ENCODE measurements at places on chromosomes 3 and 15.
A peak's percentile ranks its signal among the peaks of the same experiment; 100 is the strongest.

GRCh38 chr3:77321646-77322045 is 281.7 kb downstream of the ROBO2 start:
- no peak for DNase-seq

GRCh38 chr15:88612186-88612796 is 8.8 kb upstream of the AEN start:
- peak; percentile 56 for DNase-seq

GRCh38 chr3:176159796-176160195 is 1037.5 kb downstream of the TBL1XR1 start:
- DNase-seq = no peak

- no peak for DNase-seq
Observed at GRCh38 chr3:114122027-114122709, 56.7 kb downstream of the DRD3 start.

GRCh38 chr3:150588027-150588830 is 14.9 kb upstream of the SELENOT start:
- DNase-seq = no peak

DNA sequence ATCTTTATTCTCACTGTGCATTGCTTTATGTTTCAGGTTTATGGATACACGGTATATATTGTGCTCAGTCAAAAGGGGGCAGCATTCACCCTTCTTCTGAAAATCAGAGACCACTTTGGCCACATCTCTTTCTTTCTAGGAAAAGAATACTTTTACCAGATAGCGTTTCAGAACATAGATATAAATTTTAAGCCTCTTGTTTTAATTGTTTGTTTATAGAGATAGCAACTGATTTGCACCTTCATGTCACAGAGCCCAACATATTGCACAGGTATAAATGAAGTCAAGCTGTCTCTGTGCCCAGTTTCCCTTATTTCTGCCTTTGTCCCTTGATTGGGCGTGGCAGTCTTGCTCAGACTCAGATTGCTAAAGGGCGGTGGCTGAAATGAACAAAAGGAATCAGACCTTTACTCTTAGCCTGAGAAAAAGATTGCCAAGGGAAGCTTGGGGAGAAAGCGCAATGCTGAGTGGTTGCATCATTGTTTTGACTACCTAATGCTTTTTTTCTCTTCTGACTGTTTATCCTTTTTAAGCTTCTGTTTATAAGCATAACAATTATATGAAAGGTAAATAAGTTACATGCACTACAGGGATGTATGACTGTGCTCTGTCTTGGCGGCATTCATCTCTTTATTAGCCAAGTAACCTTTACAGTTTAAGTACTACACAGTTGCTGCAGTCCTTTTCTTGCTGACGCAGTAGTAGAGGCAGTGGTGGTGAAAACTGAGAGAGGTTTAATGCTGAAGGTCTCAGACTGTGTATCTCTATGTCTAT is 70.8 kb upstream of the ZBTB20 start:
- peak; percentile 76 for DNase-seq

GRCh38 chr3:10361375-10361774 is 40.5 kb upstream of the SEC13 start:
- DNase-seq = no peak

- no peak for DNase-seq
Observed at GRCh38 chr3:171811295-171811912, 1.1 kb upstream of the PLD1 start.

DNA sequence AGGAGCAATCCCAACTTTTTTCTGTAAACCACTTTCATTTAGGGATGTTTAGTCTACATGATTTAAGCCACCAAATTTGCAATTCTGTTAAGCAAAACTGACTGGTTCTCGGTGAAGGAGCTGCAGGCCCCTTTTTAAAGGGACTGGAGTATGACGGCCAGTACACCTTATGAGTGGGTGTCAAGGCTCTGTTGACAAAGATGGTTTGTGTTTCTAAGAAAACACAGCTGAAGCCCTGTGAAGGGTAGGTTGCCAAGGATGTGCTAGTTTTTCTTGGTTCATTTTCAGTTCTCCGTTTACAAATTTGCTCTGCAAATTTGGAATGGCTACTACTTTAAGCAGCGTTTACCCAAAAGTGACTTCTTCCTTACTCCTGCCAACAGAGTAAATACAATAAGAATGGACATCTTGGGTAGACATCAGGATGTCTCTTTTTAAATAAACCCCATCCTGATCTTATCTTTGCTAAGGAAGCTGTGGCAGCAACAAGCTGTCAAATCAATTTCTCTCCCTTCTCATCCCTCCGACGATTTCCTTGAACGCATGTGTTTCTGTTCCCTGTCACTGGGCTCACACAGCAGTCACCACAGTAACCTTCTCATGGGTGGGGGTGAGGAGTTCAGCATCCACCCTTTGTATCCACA is 58.2 kb upstream of the CMTM8 start:
- no peak for DNase-seq

DNA sequence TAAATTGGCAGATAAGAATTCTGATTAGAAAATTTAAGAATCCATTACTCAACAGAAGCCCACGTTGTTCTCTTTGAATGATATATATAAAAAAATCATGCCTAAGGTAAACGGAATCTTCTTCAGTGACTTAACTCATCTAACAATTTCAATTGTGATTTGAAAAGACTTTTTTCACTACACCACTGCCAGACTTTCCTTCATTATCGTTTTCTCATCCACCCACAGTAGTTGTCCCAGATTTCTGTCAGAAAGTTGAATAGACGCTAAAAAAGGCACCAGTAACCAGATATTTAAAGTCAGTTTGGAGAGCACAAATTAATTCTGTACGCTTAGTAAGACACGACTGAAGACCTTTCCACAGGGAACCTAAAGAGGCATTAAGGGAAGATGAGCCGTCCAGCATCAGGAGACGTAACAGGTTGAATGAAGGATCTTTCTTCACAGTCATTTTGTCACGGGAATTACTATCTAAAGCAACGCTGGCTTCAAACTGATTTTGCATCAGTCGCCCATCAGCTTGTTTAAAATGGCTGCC is 1.3 kb downstream of the HIGD1A start:
- peak; percentile 48 for DNase-seq

DNA sequence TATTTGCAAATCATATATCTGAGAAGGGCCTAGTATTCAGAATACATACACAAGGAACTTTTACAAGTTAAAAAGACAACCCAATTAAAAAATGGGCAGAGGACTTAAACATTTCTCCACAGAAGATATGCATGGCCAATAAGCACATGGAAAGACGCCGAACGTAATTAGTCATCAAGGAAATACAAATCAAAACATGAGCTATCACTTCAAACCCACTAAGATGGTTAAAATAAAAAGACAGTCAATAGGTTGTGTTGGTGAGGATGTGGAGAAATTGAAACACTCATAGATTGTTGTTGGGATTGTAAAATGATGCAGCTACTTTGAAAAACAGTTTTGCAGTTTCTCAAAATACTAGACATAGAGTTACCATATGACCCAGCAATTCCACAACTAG is 61.2 kb upstream of the NEO1 start:
- no peak for DNase-seq

DNA sequence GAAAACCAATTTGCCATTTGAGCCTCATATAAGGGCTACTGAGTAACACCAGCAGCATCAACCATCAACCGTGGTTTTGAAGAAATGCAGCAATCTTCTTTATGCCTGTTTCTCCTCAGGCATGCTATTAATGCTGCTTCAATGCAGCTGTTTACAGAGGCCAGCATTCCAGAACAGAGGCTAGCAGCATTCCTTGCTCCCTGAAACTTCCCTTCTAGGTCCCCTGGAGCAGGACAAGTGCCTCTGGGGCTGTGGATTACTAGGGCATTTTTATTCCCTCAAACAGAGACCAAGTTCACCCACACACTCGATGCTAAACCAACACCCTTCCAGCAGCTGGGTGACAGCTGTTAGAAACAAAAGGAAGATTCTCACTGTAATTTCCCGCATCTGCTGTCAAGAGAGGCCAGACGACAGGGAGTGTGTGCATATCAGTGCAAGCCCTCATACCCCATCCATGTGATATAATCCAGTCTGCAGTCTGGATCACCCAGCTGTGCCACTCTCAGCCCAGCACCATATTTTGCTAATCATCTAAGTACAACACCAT is 57.5 kb downstream of the HOMER2 start:
- DNase-seq = peak; percentile 74

- DNase-seq = no peak
Observed at GRCh38 chr3:189563853-189564563, 67.2 kb upstream of the TP63 start.

- peak; percentile 67 for DNase-seq
Observed at GRCh38 chr3:185175370-185175987, 22.6 kb upstream of the C3orf70 start.

DNA sequence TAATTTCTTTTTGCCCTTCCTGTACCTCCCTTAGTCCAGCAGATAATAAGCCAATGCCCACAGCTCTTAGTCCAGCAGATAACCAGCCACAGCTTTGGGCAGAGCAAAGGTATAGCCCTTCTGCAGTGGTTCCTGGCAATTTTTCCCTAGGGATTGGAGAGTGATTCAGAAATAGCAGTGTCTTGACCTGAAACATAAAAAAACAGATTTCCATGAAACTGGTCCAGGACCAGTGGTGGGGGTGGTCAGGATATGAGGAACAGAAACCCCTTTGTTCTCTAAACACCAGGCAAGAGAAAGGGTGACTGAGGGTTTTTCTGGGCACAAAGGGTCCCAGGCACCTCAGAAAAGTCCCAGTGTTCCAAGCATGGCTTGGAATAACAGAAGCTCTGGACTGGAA is 103.4 kb downstream of the ARRDC4 start:
- DNase-seq = no peak

DNA sequence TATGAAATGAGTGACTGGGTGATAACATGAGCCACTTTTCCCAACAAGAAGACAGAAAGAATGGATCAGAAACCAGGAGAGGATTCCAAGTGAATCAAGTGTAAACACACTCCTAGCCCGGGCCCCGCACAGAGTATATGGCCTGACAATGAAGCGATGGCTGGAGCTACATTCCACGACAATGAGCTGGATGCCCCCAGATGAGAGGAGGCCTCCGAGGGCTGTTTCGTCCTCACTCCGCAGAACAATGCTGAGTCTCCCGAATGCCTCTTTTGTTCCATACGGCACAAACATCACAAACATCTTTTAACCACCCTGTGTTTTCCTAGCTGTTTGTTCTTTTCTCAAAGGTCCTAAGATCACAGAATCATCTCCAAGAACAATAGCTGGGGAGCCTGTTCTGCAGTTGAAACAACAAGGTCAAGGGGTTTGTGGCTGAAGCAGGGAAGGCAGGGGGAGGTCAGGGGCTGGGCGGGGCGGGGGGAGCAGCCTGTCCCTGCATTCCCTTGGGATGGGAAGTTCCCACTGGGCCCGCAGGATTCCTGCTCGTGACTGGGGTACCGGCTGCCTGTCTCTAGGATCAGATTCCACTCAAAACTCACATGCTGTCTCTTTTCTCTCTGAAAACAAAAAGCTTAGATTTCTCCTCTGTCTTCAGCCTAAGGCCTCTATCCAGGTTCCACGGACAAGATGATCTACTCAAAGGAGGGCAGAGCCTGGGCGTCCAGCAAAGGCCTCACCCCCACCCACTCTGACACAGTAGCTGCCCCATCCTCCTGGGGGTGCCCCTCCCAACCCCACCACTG is 151.3 kb downstream of the XXYLT1 start:
- peak; percentile 88 for DNase-seq

DNA sequence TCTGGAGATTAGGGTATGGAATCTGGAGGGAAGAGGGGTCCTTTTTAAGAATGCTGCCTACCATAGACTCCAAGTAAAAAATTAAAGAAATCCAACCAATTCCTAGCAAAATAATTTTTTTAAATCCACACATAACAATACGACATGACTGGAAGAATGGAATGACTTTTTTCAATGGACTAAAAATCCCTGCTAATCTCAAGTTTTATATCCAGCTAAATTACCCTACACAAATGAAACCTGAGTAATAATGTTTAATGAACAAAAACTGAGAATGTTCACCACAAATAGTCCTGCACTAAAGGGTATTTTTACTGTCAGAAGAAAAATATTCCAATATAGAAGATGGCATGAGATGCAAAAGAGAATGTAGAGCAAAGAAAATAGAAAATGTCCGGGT is 220.3 kb upstream of the AGTR1 start:
- no peak for DNase-seq

DNA sequence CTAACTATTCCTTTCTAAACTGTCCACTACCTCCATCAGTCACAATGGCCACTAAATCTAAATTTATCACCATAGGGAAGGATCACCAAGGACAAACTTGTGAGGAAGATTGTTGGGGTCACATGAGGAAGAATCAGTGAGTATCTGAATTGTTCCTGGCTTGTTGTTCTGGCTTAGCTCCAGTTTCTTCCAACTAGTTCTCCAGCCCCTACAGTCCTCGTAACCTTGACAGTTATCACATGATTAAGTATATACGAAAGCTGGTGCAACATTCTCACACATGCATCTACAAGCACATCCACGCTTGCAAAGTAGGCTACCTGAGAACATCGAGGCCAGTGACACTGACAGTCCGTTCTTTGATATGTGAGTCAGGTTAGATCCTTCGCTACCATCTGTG is 46.0 kb downstream of the RUBCN start:
- DNase-seq = no peak

GRCh38 chr3:31614162-31614921 is 81.6 kb downstream of the STT3B start:
- DNase-seq = no peak

- no peak for DNase-seq
Observed at GRCh38 chr15:99956820-99957641, 223.8 kb upstream of the LYSMD4 start.

DNA sequence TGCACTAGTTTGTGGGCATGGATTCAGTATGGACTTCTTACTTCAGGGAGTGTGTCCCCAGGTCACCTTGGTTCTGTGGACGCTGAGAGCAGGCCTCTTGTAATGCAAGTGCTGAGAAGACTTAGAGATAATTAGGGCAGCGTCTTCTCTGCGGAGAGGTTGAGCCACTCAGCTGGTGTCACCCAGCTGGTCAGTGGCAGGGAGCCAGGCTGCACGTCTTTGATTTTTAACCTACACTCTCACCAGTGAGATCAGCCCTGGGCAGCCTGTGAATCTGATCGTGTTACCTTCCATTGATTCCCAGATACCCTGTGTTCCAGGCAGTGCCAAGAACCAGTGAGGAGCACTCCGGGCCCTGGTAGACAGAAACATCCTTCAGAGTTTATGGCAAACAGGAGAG is 92.6 kb downstream of the SLCO3A1 start:
- no peak for DNase-seq

GRCh38 chr3:55459838-55460237 is 27.3 kb downstream of the WNT5A start:
- no peak for DNase-seq

- DNase-seq = no peak
Observed at GRCh38 chr3:126316031-126316461, 41.2 kb downstream of the KLF15 start.

DNA sequence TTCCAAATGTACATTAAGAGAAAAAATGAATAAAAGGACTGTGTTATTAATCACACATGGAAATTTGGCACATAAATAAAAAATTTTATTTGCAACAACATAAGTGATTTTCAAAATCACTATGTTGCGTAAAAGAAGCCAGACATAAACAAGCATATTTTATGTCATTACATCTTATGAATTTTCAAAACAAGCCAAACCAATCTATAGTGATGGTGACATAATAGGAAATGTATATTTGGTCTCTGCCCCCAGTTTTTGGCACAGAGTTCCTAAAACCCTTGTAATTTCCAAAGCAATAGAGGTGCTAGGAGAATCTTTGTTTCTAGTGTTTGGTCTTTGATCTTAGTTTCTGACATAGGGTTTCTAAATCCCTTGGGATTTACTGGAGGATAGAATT is 543.3 kb downstream of the ZBBX start:
- no peak for DNase-seq

GRCh38 chr3:17372362-17373210 is 369.8 kb downstream of the TBC1D5 start:
- DNase-seq = no peak

Data from GM23338 (cell line).